Right atrium auricular region (tissue), 2 donors: ENCODE measurements at places on chromosomes 11 and 22. TPM values are rescaled to one million over a fixed set of nuclear protein-coding genes. Genes with fewer than 3 reads are reported as not detected.

HORMAD2 gene
- not detected for total RNA-seq

OR51E2 gene
- not detected for total RNA-seq

SLC1A2 gene
- total RNA-seq: 2.5 TPM

SLC6A5 gene
- not detected for total RNA-seq

BDNF gene
- total RNA-seq: not detected

SPI1 gene
- 23.1 TPM for total RNA-seq

MS4A6A gene
- total RNA-seq: 40.8 TPM

ELMOD1 gene
- total RNA-seq: 4.2 TPM

APLP2 gene
- total RNA-seq: 454 TPM

TLCD5 gene
- total RNA-seq: 11.3 TPM

APOBEC3B gene
- total RNA-seq: not detected

MYBPC3 gene
- total RNA-seq: 797 TPM

KCNC1 gene
- total RNA-seq: not detected

TOMM22 gene
- total RNA-seq: 42.5 TPM

OR51B4 gene
- not detected for total RNA-seq

MFRP gene
- total RNA-seq: not detected

ZNRF3 gene
- 11.5 TPM for total RNA-seq

OR4A16 gene
- total RNA-seq: not detected

APOL5 gene
- not detected for total RNA-seq

MRGPRX4 gene
- not detected for total RNA-seq

UPB1 gene
- 1.7 TPM for total RNA-seq

B3GAT1 gene
- total RNA-seq: not detected

MYH9 gene
- total RNA-seq: 229 TPM

CCDC87 gene
- total RNA-seq: 0.26 TPM

AAMDC gene
- 113 TPM for total RNA-seq

BET1L gene
- total RNA-seq: 25.9 TPM

CHRM1 gene
- not detected for total RNA-seq

NXPE1 gene
- total RNA-seq: not detected

MS4A6E gene
- total RNA-seq: not detected

RIC3 gene
- 8.5 TPM for total RNA-seq

LAYN gene
- 12.3 TPM for total RNA-seq

GLYAT gene
- total RNA-seq: not detected
